Cardiac muscle cell (in vitro differentiated cells and primary cell): ENCODE measurements at places on chromosomes 12 and 14. TPM values are rescaled to one million over a fixed set of nuclear protein-coding genes. Genes with fewer than 3 reads are reported as not detected.

DNA sequence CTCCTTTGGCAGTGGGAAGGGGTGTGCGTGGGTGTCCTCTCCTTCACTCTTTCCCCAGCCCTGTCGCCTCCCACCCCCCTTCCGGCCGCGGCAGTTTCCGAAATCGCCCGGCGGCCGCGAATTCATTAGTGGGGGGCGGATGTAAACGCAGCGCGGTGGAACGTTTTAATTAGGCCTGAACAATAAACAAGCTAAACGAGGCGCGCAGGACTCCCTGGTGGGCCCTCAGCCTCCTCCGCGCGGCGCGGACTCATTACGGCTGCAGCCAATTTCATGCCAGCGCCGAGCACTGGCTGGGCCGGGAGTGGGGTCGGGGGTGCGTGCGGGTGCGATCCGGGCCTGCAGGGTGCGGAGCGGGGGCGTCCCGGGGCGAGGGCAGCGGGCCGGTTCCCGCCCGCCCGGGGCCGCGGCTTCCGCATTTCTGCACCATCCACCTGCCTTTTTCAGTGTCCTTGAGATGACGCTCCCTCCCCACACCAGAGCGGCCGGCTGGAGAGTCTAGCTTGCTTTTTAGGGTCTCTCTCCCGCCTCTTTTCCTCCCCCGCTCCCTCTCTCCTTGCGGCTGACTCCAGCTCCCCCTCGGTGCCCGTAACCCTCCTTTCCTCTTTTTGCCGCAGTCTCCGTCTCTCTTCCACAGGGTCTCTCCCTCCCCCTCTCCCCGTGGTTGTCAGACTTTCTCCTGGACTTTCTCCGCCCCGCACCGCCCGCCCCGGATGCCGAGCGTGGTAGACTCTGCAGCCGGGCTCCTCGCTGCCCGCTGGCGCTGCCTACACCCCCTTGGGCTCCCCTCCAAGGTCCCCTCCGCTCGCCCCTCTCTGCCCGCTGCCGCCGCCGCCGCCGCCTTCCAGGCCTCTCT is at the start of gene CISTR:
Gene CISTR, minus strand, starts transcription at position 644 of the 856 bp plus-strand sequence.
- peak; percentile 44 for DNase-seq

TCP11L2 gene
- 22.1 and 31.5 TPM in 2 replicates for total RNA-seq

- no peak for DNase-seq
Measured at GRCh38 chr12:117552971-117553370, 191.5 kb upstream of the NOS1 start.

GRCh38 chr14:33504246-33505099 is 446.4 kb downstream of the EGLN3 start:
- DNase-seq: no peak

EPYC gene
- total RNA-seq: not detected in 2 replicates

NPFF gene
- not detected in 2 replicates for total RNA-seq

DNA sequence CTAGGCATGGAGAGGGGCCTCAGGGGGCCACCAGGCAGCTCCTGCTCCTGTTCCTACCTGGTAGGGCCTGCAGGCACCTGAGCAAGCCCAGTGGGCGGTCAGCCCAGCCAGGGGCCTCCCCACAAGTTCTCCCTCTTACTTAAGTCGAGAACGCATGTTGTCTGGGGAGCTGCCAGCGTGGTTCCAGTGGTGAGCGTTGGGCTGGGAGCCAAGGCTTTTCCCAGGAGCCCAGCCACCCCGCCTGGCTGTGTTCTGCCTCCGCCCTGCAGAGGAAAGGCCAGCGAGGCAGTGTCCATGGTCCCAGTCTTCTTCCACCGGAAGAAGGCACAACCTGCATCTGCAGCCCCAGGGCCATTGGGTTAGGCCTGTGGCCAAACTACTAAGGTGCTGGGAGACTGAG is 1.4 kb downstream of the C14orf180 start:
- peak; percentile 34 for DNase-seq

GRCh38 chr12:11947213-11947612 is 123.5 kb upstream of the BCL2L14 start:
- DNase-seq: no peak

DNA sequence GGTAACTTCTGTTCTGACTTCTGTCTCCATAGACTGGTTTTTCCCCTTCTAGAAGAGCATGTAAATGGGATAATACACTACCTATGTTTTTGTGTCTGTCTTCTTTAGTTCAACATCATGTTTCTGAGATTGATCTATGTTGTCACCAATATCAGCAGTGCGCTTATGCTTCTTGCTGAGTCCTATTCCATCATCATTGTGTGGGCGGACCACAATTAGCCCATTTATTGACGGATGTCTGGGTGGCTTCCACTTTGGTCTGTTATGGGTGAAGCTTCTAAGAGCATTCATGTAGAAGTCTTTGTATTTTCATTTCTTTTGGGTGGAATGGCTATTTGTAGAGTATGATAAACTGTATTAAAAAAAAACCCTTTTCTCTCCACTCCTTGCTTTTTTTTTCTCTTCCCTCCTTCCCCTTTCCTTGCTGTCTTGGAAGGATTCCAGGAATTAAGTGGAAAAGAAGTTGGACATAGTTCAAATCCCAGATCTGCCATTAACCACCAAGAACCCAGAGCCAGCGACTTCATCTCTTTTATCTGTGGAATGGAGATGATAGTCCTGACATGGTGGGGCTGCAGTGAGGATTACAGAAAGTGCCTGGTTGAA is 7.0 kb upstream of the SERPINA1 start:
- DNase-seq: peak; percentile 59

DNA sequence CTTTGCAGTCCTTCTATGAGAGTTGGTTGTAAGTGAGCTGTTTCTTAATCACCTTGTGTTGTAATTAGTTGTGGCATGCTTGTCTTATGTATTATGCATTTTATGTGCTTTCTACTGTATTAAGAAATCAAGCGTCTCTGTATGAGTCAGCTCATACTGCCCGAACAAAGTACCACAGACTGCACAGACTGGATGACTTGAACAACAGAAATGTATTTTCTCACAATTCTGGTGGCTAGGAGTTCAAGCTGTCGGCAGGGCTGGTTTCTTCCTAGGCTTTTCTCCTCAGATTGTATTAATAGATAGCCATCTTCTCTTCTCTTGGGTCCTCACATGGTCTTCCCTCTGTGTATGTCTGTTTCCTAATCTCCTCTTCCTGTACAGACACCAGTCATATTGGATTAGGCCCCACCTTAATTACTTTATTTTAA is 77.7 kb downstream of the FLRT2 start:
- no peak for DNase-seq

GRCh38 chr12:44317651-44318126 is 481.8 kb downstream of the TMEM117 start:
- DNase-seq: peak; percentile 43

REP15 gene
- 0.35 and 0.57 TPM in 2 replicates for total RNA-seq

DNA sequence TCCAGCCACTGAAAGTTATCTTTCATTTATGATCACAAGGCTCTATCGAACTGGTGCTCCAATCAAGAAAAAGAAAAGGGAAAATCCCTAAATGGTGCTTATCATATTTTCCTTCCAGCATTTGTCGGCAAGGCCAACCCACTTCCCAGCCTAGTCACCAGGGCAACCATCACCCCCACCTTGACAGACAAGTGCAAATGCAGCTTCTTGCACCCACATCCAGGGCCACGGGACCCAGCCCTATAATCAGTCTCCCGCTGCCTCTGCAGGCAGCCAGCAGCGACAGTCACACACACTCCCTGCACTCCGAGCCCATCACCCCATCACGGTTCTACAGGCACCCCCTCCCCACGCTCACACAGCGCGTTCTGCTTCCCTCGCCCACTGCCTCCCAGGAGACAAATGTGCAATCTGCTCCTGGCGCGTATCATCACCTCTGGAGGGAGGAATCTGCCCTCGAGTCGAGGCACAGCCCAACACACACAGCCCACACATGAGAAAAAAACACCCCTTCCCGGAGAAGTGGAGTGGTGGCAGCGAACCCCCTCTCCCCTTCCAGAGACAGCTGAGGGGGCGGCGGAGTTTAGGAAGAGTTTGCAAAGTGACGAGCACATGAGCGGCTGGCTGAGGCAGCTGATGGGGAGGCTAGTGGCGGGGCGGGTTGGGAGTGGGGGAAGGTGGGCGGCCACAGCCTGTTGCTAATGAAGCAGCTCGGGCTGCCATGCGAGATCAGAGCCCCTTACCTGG is 9.3 kb upstream of the PPP4R4 start:
- DNase-seq: no peak

- DNase-seq: no peak
Measured at GRCh38 chr14:49984424-49984823, 91.5 kb downstream of the ARF6 start.
